Activated CD4-positive, CD25-positive, alpha-beta regulatory T cell (primary cell): ENCODE measurements at places on chromosomes 16 and 17.

GRCh38 chr17:66717641-66718058 lies 117.3 kb upstream of the CACNG5 start:
- no peak for DNase-seq

GRCh38 chr17:45283711-45284110 lies 21.8 kb upstream of the SPATA32 start:
- DNase-seq: no peak

DNA sequence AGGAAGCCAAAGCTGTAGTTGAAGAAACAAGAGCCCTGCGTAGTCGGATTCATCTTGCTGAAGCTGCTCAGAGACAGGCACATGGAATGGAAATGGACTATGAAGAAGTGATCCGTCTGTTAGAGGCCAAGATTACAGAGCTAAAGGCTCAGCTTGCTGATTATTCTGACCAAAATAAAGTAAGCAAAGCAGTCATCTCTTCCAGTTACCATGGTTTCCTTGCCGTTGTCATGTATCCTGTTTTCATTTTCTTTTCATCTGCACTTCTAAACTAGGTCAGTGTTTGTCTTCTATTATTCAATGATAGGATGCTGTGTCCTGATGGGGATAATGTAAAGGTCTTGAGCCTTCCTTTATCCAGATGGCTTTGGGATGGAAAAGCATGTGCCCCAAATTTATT lies 104.3 kb downstream of the STXBP4 start:
- no peak for DNase-seq

GRCh38 chr17:65027305-65027704 lies 29.2 kb downstream of the GNA13 start:
- peak; percentile 5 for DNase-seq

DNA sequence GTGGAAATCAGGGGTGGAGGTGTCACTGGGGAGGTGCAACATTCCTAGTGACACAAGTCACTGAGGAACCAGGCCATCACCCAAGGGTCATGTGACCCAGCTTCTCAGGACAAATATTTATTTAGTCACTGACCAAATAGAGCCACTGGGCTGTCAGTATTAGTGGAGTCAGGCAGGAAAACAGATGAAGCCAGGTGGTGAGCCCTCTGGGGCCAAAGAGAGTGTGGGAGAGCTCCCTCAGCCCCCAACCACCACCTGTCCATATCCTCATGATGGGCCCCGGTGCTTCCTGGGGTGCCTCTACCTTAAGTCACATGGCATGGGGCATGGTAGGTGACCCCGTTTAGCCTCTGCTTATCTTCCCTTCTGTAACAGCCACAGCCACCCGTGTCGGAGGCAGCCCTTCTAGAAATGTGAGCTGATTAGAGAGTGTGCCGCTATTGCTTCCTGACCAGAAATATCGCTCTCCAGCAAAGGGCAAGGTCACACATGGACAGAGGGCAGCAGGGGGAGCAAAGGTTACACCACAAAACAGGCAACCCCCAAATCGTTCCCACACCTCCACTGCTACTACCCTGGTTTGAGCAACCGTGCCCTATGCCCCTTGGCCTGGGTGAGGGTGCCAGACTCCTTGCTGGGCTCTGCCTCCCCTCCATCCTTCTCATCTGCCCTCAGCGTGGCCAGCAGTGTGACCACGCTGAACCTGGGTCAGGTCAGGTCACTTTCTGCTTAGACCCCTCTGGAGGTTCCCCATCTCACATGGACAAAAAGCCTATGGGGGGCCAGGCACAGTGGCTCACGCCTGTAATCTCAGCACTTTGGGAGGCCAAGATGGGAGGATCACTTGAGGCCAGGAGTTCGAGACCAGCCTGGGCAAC lies 8.6 kb upstream of the AKTIP start:
- DNase-seq: no peak

DNA sequence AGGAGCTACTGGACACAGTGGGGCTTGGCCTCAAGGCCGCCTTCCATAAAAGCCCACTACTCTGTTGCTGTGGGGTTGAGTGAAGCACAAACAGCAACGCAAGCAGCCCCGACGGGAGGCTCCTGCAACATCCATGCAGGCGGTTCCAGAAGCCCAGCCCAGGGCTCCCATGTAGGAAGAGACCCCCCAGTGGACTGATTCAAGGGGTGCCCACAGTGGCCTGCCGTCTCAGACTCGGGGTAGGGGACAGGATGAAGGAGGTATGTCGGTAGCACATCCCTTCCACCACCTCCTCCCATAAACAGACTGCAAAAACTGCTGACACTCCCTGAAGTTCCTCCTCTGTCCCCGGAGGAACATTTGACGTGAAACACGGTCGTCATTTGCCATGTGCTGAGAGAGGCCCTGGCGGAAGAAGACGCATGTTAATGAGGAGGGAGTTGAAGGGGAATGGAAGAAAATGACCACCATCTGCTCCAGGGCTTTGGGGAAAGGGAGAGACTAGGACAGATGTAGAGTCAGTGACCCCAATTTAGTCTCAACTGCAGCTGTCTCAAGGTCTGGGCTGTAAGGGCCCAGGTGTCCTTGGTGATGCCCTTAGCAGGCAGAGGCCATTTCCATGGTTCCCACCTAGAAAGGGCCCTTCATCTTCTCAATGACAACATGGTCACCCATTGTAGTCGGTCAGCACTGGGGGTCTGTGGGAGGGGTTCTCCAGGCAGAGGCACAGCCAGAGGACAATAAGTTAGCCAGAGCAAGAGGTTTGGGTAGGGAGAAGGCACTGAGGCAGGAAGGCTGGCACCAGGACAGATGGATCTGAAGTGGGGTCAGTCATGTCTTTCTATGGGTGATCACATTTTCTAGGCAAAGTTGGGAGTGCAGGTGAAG lies 200.6 kb downstream of the CPPED1 start:
- DNase-seq: no peak

GRCh38 chr16:1458336-1458976 lies 14.1 kb upstream of the CCDC154 start:
- DNase-seq: no peak

- no peak for DNase-seq
Measured at GRCh38 chr17:42252597-42253550, 23.3 kb downstream of the STAT5B start.

DNA sequence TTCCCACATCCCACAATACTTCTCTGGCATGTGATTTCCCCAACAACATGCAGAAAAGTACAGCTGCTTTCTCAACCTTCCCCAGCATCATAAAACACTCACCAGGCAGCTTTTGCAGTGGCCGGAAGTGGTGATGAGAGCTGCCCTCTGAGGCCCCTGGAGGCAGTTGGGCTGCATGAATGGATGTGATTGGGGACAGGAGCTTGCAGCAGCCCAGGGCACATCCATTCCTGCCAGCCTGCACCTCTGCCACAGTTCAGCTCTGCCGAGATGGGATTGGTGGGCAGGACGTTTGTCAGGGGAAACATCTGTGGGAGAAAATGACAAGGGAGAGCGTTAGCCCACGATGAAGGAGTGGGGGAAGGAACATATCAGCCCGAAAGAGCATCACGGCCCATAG lies 19.8 kb downstream of the NUBP1 start:
- DNase-seq: no peak

DNA sequence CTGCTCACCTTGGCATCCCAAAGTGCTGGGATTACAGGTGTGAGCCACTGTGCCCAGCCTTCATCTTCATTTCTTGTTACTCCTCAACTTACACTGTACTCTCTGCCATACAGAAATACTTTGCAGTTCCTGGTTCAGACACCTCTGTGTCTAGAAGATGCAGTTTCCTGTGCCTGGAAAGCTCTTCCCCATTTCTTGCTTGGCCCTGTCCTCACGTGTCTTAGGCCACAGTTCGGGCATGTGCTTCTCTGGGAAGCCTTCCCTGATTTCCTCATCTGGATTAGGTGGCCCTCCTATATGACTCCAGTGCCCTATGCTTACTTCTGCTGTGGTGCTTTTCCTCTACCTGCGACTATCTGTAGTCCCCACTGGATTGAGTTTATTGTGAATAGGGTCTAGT lies 26.5 kb upstream of the CDR2 start:
- DNase-seq: no peak

DNA sequence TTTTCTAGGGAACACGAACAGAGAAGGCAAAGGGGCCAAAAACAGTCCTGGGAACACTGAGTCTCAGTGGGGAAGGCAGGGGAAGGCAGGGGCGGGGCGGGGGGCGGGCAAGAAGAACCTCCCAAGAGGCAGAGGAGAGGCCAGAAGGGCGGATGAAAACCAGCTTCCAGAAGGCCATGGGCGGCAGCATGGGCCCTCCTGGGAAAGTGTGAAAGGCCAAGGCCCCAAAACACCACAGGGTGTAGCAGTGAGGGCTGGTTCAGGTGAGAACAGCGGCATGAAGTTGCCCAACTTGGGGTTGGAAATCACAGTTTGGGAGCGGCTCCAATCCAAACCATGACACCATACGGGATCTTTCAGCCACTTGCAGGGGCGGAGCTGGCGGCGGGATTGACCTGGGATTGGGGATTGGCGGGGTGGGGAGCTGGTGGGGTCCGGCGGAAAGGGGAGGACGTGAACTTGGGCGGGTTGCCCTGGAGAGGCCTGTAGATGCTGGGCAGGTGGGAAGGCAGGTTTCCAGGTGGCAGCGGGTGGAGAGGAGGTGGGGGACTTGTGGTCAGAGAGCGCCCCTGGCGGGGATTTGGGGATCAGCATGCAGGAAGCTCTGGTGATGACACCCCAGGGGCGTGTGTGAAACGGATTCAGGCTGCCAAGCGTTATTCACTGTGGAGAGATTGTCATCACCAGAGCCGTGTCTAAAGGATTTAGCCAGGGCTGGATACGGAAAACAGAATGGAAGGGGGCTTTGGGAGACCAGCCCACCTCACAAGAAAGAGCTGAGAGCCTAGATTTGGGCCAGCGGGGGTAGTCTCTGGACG lies 80.9 kb downstream of the ARHGAP23 start:
- DNase-seq: peak; percentile 28

GRCh38 chr16:11350921-11351335 lies 5.7 kb downstream of the RMI2 start:
- DNase-seq: no peak

DNA sequence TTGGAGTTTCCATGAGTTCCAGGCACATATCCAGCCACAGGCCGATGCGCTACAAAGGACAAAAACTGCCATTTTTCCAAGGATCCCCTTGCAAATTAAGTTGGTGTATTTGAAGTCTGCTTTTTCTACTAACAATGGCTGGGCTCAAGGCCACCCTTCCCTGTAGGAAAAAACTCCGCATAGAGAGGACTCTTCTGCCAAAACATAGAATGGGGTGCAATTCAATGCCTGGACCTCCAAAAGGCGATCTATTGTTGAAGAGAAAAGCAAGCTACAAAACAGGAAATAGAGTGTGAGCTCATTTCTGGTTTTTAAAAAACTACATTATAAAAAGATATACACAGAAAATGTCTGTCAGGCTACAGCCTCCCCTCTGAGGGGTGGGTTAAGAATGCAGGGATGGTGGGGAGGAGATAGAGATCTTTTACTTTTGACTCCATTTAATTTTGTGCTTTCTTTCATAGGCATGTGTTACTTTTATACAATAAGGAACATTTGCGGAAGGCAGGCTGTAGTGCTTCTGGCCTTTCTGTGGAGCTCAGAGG lies 22.9 kb upstream of the PRSS54 start:
- no peak for DNase-seq

DNA sequence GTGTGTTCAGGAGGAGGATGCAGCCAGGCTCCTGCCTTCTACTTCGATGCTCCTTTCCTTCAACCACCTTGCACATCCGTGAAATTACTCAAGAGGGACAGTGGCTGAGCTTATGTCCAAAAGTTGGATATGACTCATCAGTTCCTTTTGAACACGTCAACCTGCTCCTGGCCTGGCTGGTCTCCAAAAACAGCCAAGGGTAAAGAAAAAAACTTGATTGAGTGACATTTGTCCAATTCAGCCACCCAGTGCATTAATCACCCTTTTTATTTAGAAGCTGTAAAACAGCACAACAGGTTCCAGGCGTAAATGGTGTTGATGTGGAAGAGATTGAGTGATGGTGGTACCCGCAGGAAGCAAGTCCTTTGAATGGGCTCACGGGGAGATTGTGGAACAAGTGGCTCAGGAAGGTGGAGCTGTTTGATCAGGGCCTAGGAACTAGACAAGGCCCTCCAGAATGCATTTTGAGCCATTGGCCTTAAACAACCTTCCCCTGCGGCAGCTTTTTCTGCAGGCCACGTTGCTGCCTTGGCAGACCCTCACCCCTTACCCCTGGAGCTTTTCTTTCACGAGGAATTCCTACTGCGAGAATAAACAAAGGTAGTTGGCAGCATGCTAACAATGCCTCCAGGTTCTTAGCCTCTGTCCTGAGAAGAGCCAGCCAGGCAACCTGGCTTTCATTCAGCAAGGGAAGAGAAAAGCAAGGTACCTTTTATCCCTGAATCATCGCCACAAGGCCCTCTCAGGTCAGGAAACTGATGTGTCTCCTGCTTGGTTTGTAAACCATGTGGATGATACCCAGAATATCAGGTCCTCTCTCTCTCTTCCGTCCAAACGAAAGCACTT lies 173.3 kb upstream of the CACNG5 start:
- no peak for DNase-seq

GRCh38 chr17:15981208-15981607 lies 18.3 kb downstream of the ZSWIM7 start:
- DNase-seq: no peak

- DNase-seq: no peak
Measured at GRCh38 chr17:80377798-80378197, 37.2 kb upstream of the ENDOV start.

DNA sequence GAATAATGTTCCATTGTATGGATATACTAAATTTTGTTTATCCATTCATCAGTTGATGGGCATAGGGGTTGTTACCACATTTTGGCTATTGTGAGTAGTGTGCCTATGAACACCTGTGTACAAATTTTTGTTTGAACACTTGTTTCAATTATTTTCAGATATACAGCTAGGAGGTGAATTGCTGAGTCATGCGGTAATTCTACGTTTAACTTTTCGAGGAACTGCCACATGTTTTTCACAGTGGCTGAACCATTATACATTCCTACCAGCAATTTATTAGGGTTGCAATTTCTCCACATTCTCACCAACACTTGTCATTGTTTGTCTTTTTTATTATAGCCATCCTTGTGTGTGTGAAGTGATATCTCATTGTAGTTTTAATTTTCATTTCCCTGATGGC lies 75.6 kb downstream of the AKAP1 start:
- DNase-seq: no peak

DNA sequence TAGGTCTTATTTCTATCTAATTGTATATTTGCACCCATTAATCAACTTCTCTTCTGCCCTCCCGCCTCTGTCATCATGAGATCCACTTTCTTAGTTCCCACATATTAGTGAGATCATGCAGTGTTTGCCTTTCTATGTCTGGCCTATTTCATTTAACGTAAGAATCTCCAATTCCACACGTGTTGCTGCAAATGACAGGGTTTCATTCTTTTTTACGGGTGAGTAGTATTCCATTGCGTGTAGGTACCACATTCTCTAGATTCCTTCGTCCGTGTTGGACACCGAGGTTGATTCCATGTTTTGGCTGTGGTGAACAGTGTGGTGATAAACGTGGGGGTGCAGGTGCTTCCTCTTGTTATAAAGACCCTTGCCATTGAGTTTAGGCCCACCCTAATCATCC lies 64.7 kb upstream of the GSE1 start:
- DNase-seq: no peak
